BJ (cell line): ENCODE measurements at places on chromosomes 2 and 18. TPM values are rescaled to one million over a fixed set of nuclear protein-coding genes. Genes with fewer than 3 reads are reported as not detected.

GRCh38 chr2:113698892-113699447 lies 57.5 kb downstream of the SLC35F5 start:
- DNase-seq = no peak

DNA sequence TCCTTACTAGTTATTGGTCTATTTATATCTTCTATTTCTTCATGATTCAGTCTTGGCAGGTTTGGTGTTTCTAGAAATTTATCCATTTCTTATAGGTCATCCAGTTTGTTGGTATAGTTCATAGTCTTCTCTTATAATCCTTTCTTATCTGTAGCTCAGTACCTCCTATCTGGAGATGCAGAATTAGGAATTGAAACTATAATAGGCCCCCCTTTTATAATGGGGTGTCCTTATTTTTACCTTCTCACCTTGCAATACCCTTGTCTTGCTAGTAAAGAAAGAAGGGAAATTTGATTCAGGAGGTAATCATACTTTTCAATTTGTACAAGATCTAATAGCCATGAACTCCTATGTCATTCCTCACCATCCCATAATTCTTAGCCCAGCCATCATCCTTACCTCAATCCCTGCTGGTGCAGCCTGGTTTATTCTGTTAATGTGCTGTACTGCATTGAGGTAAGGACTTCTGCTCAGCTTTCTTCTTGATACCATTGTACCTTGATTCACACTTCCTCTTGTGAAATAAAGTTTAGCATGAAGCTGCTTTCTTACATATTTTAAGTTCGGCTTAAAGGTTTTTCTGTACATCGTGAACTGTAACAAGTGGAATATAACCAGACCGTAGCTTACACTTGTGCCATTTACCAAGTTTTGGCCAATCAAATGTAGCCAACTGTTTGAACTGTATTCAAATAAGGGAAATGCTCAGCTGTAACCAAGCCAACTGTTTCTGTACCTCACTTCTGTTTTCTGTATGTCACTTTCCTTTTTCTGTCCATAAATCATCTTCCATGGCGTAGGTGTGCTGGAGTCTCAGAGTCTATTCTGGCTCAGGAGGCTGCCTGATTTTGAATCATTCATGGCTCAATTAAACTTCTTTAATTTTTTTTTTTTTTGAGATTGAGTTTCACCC lies 40.1 kb upstream of the PTH2R start:
- no peak for DNase-seq

DNA sequence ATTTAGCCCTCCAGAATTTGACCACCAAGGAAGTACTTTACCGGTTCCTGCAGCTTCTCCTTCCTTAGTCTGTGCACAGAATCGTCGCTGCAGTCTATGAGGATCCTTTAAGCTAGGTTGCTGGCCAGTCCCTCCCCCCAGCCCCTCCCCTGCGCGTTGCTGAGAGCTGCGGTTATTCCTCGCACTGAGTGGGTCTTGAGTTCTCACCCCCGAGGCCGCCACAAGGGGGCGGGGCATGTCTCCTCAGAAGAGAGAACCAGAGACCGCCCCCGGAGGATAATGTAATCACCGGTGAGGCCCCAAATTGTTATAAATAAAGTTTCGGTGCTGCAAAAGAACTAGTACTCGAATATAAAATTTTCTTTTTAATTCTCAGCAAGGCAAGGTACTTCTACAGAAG lies 1184.9 kb upstream of the CDH2 start:
- DNase-seq = no peak

DNA sequence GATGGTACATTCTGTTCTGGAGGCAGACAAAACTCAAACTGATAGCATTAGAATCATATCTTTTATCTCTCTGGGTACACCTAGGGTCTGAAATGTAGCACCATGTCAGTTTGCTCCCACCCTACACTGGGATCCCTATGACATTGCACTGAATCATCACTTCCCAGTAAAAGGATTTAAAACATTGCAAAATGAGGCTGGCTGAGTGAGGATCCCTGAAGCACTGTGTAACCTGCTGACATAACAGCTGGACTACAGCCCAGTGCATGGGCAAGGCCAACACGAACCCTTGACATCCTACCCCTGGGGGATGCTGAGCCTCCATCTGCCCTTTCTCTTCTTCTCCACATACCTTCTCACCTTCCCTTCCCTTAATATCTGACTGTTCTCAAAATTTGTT lies 253.2 kb downstream of the TTC32 start:
- DNase-seq = peak; percentile 60

GRCh38 chr2:11303290-11304013 lies 41.0 kb downstream of the ROCK2 start:
- no peak for DNase-seq

- no peak for DNase-seq
These were observed 29.6 kb downstream of the CABYR start for GRCh38 chr18:24168496-24168895.

GNAL gene
- polyA plus RNA-seq = 0.21 and 0.43 TPM in 2 replicates

PSMA8 gene
- not detected in 2 replicates for polyA plus RNA-seq

POTEI gene
- polyA plus RNA-seq = not detected in 2 replicates

MYO7B gene
- 0.07 and 0.36 TPM in 2 replicates for polyA plus RNA-seq
